ENCODE measurements at places on chromosomes 2 and 18.

DNA sequence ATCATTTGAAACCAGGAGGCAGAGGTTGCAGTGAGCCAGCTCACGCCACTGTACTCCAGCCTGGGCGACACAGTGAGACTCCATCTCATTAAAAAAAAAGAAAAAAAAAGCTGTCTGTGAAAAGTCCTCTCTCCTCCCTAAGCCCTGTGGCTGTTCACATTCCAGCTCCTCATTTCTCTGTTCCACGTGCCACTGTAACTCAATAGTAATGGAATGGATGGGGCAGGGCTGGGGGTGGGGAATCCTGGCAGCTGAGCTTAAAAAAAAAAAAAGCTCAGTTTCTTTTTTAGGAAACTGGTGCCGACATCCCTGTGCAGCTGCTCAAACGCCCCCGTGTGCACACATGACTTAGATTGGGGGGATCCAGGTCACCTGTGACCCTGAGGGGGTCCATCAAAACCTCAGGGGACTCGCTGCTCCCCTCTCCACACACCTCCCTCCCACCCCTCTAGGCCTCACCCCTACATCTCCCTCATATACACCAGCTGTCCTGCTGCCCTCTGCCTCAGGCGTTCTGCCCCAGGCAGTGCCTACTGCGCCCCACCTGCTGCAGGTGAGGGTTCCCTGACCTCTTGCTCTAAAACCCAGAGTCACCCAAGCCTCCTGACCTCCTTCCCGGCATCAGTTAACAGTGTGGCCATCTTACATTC, 255.4 kb downstream of the AGAP1 start:
- no peak for DNase-seq

- no peak for DNase-seq
These were observed 97.3 kb downstream of the CNTNAP5 start for GRCh38 chr2:124122340-124122739.

DNA sequence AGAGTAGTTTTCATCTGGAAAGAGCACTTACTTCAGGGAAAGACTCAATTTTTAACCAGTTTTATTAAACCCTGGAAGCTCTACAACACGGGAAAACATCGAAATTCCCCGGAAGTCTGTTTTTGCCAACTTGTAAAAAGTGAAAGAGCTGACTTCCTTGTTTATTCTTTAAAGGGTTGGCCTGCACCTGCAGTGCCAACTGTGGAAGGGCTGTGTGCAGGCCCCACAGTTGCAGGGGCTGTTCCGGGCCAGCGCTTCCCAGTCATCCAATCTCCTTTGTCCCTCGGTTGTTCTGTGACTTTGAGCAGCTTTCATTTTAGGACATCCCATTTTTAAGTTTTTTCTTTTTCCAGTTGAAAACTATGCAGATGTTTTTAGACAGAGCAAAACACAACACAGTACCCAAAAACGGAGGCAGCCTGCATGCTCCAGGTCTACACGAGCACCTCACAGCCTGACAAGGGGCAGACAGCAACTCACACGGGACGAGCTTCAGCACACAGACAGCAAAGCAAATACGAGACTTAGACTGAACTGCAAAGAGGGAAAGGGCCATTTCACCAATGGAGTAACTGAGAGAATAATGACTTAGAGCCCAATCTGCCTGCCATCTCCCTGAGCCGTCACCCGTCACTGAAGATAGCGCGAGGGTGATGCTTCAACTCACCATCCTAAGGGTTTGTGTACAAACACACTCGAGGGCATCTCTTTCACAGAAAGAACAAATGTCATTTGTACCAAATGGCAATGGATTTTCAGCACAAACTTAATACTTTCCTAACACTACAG, 70.6 kb downstream of the EMILIN2 start:
- no peak for DNase-seq

DNA sequence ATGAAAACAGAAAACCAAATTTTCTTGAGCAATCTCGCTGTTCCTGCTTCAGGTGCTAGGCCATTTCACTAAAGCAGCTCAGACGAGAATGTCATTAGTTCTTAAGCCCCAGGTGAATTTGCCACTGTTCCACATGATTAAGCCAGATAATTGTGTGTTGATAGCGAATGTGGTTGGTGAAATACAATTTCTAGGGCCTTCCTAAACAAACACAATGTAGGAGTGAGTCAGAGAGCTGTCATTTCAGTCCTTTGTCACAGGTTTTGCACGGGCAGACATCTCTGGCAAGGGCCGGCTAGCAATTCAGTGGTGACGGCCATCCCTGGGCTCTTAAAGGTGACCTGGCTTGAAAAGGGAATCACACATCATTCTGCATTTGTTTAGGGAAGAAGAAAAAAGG, 170.7 kb downstream of the TMEM182 start:
- no peak for DNase-seq

DNA sequence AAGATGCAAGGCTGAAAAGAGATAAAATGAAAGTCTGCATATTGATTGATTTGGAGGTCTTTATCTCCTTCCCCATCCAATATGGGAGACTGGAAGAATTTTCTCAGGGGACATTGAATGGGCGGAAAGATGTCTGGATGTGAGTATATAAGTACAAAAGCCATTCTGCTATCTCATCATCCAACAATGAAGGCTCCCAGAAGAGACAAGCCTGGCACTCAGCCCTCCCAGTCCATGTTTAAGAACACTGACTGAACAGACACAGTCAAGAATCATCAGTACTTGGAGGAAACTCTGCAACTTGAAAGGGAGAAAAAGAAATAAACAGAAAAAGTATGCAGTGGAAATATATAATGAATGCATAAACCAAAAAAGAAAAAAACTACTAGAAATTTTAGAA, 80.9 kb downstream of the PTRHD1 start:
- DNase-seq = no peak

- DNase-seq = no peak
These were observed 33.5 kb downstream of the FEZ2 start for GRCh38 chr2:36564377-36564930.

GRCh38 chr2:147449323-147449991, 395.4 kb upstream of the ACVR2A start:
- no peak for DNase-seq

GRCh38 chr2:60359569-60359968, 193.9 kb downstream of the BCL11A start:
- no peak for DNase-seq

GRCh38 chr18:78977637-78978348, 1.8 kb upstream of the SALL3 start:
- no peak for DNase-seq

DNA sequence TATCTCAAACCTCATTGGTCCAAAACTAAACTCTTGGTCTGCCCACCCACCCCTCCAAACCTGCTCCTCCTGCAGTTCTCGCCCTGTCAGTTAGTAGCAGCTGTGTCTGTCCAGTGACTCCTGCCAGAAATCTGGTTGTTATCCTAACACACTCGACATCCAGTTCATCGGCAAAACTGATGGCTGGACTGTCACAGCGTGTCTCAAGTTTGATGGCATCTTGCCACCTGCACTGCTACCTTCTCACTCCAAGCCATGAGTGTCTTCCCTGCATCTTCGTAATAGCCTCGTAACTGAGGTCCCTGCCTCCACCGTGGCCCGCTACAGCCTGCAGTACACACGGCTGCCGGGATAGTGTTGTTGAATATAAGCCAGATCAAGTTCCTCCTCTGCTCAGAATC, 470.1 kb upstream of the RAB12 start:
- no peak for DNase-seq

DNA sequence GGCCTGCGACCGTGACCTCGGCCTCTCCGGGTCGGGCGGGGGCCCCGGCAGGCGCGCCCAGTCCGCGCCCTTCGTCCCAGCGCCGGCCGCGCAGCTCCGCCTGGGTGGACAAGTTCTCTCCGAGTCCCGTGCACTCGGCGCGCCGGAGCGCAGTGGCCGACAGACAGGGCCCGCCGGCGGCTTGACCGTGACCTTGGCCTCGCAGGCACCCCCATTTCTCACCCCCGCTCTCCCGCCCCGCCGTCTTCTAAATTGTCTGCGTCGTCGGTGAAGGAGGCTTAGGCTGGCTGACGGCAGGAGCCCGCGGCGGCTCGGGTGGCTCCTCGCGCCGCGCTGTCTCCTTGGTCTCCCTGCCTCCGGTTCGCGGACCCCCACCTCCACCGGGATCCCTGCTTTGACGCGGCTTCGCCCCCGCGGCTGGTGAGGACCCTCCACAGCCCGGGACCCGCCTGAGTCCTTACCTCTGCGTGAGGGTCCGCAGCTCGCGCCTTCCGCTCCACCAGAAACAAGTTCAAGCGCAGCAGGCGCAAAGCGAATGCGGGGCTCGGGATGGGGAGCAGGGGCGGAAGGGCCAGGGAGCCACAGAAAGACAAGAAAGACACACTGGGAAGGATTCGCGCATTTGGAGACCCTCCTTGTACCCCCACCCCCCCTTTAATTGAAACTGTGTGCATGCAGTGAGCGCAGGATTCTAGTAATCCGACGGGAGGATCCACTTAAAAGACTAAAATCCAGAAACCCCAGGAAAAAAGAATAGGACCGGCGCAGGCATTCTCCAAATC, 4.0 kb downstream of the PTGR3 start:
- no peak for DNase-seq

- no peak for DNase-seq
These were observed 189.9 kb upstream of the NDUFV2 start for GRCh38 chr18:8912348-8913326.

DNA sequence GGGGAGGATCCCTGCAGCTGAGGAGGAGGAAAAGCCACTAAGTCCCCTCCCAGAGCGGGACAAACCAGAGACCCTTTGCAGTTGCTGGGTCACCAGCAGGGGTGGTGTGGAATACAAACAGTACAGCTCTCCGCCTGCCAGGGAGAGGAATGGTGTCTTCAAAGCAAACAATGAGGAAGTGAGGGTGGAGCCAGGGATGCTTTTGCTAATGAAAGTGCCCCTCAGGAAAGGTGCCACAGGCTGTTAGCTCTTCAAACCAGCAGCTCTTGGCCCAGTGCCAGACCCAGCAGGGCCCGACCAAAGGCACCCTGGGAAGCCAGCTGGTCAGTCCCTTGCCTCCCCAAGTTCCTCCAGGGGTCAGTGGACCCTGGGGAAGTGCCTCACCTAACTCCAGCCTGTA, 102.8 kb downstream of the HIBCH start:
- no peak for DNase-seq

GRCh38 chr18:8969639-8970390, 132.7 kb upstream of the NDUFV2 start:
- DNase-seq = no peak

DNA sequence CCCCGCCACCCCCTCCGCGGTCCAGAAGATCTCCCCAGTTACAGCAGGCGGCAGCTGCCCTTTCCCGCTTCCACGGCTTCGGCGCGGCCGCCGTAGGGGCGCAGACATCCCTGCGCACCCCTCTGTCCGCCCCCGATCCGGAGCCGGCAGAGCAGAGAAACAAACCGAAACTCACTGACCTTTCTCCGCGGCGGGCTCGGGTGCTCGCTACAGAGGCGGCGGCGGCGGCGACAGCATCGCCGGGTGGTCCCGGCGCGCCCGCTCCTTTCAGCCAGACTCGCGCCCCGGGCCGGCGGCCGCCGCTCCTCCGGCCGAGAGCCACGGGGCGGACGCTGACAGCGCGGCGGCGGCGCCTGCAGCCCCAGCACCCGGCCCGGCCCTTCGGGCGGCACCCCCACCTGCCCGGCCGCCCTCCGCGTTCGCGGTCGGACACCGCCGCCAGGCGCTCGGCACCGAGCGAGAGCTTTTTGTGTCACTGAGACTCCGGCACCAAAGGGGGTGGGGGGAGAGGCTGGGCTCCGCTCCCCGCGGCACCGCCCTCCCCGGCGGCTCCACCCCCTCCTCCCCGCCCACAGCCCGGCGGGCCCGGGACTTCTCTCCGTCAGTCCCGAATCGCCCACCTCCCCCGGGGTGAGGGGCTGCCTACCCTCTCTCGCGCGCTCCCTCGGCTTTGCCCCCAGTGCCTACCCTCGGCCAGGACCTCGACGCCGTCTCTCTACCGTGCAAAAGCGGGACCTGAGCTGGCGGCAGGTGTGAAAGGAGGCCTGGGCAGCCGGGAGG, 1.4 kb upstream of the RNF152 start:
- DNase-seq = peak; percentile 68

DNA sequence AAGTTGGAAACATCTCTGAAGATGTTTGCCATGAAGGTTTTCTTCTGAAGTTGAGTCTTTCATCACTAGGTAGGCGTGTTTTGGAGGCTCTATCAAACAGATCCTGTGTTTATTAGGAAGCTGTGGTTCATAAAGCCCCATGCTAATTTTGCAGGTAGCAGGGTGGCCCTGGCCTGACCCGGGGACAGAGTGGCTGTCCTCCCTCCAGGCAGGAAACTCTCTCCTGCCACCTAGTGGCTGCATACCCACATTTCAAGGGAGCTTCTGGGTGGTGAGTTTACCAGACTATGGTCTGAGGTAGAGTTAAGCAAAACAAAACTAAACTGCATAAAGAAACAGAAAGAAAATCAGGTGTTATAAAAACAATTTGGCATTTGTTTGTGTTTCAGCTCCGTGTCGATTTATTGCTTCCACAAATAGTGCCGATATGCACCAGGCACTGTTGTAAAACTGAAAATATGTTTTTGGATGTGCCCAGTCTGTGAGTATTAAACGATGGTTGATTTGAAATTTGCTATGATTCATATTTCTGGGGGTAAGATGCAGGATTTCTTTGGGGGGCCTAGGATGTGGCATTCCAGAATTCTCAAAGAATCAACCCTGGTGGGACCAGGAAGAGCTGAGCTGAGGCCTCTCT, 26.0 kb upstream of the IL37 start:
- DNase-seq = peak; percentile 45

DNA sequence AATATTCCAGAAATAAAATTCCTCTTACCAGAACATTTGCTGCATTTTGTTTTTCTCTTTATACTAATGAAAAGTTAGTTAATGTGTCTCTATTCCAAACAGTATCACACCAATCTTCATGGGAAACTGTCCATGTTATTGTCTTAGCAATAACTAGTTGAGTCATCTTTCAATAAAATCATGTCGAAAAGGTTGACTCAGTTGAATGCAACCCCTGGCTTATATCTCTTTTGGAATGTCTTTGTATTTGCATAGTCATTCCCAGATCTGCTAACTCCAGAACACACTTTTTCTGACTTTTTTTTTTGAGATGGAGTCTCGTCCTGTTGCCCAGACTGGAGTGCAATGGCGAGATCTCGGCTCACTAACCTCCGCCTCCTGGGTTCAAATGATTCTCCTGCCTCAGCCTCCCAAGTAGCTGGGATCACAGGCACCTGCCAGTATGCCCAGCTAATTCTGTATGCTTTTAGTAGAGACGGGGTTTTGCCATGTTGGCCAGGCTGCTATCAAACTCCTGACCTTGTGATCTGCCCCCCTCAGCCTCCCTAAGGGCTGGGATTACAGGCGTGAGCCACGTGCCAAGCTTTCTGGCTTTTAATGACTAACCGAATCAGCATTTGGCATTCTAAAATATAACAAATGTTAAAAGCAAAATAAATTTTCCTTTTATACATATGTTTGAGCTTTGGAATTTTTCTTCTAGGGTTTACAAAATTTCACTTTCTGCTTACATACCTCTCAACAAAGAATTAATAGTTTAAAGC, 133.2 kb upstream of the GULP1 start:
- no peak for DNase-seq

DNA sequence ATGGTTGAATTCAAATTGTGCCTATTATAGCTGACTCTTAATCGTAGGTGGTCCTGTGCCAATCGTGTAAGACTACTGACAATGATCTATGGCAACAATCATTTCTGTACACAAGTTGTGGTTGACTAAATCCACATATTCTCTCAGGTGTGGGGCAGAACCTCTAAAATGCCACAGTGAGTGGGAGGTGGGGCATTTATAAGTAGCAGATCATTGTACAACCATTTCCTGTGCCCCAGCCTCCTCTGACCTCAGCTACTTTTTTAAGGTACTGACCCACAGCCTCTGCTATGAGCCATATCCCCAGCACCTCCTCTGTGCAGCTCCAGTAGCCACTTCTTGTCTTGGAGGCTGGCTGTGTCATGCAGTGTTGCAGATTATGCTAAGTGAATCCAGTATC, 48.6 kb upstream of the RAPH1 start:
- no peak for DNase-seq

GRCh38 chr2:39431592-39432316, 5.3 kb downstream of the MAP4K3 start:
- no peak for DNase-seq

Data from stimulated activated CD4-positive, alpha-beta T cell treated with anti-CD3 and anti-CD28 coated beads, Interleukin-1b, Interleukin-23, amount 100 ng/mL, for 4 hours (primary cell).